Activated CD4-positive, alpha-beta T cell treated with anti-CD3 and anti-CD28 coated beads for 48 hours (primary cell): ENCODE measurements at places on chromosomes 1 and 21.

DNA sequence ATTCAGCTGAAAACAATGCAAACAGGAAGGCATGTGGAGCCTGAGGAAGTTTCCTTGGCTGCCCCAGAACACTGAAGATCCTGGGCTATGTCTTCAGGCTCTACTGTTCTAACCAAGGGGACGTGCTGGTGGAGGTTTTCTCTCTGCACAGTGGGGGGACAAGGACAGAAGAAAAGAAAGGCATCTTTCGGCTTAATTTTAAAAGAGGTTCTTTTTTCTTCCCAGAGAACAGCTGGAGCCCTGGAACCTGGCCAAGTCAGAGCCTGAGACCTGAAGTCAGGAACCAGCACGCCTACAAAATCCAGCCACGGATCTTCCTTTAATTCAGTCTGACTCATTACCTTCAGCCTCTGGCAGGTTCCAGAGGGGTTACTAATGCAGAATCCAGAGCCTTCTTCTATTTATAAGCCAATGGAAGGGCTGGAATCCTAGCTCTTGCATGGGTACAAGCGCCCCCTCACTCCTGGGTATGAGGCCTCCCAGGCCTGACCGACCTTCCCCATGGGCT lies 19.8 kb downstream of the CTNNBIP1 start:
- no peak for DNase-seq

DNA sequence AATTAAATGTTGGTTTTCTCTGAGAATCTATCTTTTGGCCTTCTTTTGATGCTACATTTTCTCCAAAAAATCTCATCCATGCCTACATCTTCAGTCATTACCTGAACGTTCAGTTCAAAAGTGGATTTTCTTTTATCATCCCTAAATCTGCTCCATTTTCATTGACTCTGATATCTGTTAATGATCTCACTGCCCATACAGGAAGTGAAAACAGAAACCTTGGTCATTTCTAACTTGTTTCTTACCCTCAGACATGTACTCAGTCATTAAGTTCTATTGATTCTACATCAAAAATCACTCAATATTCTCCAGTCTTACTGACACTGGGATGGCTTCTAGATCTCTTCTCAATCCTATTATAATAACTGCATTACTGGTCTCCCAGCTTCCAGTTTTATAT lies 22.7 kb downstream of the PRKACB start:
- no peak for DNase-seq

DNA sequence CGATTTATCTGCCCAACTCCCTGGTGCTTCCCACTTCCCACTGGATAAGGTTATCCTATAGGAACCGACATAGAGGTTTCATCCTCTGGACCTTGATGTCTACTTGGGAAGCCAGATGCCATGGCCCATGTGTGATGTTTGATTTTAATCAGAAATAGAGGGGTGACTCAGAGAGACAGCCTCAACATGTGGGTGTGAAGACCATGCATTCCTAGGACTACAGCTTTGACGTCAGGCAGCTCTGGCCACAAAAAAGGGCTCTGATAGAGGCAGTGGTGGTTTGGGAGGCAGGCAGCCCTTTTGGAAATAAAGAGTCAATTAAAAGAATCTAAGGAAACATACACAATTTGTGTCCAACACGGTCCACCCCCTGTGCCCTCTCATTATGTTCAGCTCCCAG lies 5.2 kb upstream of the SH2D2A start:
- peak; percentile 71 for DNase-seq

- DNase-seq, result no peak
Measured at GRCh38 chr1:200038325-200038980, 10.9 kb downstream of the NR5A2 start.

DNA sequence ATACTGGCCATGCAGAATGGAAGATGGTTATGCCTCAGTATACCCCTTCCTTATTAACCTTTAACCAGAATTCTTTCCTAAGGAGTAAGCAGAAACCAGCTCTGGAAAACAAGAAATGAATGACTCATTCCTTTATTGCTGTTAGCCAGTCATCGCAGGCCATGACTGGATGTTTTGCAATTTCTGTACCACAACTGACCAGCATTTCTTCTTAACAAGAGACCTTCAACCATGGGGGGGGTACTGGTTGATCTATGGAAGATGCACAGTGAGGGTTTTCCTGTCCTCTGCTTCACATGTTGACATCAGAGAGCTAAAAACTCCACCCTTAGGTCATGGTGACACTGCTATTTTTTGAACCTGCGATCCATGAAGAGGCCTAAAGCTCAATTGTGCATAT lies 28.0 kb upstream of the RNF2 start:
- no peak for DNase-seq

DNA sequence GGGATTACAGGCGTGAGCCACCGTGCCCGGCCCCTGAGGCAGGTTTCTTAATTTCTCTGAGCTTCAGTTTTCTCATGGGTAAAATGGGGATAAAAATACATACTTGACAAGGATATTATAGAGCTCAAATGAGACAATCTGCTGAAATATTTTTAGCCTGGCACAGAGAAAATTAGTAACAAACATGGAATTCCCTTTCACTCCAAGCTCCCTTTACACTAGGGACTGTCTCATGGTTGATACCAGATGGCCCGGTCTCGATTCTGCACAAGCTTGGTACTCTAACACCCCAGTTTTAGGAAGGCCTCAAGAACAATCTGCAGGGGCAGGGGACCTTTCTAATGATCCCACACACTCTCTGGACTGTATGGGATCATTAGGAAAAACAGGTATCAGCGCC lies 671.7 kb downstream of the SMYD3 start:
- no peak for DNase-seq

- no peak for DNase-seq
Measured at GRCh38 chr1:11914024-11914423, 12.2 kb downstream of the KIAA2013 start.

GRCh38 chr1:60889709-60890108 lies 192.7 kb upstream of the NFIA start:
- DNase-seq, result no peak

- no peak for DNase-seq
Measured at GRCh38 chr21:42507418-42507817, 6.2 kb upstream of the SLC37A1 start.

GRCh38 chr1:62294261-62294660 lies 25.0 kb downstream of the KANK4 start:
- DNase-seq, result peak; percentile 12

GRCh38 chr1:112544011-112544688 lies 35.4 kb downstream of the WNT2B start:
- no peak for DNase-seq

DNA sequence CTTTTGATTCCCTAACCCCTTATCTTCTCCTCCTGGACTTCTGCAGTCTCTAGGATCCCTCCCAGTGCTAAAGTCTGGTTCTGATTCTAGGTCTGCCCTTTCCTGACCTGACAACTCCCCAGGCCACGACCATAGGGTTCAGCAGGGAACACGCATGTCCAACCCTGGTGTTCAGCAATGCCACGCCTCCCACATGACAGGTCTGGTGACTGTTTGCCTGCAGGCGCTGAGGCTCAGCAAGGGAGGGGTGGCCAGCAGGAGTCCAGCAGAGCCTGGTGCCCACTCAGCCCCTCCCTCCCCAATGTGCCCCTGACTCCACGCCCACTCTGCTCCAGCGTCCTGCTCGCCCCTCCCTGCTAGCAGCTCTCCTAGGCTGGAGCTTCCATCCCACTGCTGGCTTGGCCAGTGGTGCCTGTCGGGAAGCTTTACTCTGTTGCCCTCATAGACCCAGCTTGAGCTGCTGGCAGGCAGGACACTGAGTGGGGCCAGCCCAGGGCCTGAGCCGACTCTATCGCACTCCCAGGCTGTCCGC lies 17.3 kb downstream of the SLC9A1 start:
- peak; percentile 37 for DNase-seq

DNA sequence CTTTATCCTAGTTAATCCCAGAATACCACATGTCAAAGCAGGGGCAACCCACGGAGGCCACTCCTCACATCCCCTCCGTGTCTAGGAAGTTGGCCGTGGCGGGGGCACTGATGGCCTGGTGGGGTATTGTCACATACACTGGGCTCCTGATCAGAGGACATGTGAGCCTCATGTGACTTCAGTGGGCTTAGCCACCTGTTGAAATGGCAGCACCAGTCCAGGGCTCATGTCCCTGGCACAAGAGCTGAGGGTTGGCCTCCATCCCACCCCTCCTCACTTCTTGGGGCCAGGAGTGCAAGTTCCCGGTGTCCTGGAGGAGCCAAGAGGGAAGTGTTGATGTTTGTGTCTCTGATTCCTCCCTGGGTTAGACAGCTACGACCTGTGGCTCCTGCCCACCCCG lies 313.4 kb downstream of the CAMTA1 start:
- DNase-seq, result no peak

DNA sequence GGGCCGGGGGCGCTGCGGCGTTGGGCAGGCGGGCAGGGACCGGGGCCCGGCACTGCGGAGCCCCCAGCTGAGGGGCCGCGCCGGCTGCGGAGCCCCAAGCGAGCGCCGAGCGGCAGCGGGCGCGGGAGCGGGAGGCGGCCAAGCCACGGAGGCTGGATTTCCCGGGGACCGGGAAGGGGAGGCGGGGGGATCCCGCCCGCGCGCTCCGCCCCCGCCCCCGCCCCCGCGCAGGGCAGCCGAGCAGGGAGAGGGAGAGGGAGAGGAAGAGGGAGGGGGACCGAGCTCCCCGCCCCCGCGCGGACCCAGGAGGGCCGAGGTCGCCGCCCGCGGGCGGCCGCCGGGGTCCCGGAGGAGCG lies at the start of gene DLGAP3:
Gene DLGAP3 (minus strand): TSS at position 154 of the 356 bp plus-strand sequence. CDS start 24,267 bp downstream, outside the sequence.
- DNase-seq, result no peak

GRCh38 chr1:77308889-77309621 lies 27.2 kb downstream of the AK5 start:
- no peak for DNase-seq

DNA sequence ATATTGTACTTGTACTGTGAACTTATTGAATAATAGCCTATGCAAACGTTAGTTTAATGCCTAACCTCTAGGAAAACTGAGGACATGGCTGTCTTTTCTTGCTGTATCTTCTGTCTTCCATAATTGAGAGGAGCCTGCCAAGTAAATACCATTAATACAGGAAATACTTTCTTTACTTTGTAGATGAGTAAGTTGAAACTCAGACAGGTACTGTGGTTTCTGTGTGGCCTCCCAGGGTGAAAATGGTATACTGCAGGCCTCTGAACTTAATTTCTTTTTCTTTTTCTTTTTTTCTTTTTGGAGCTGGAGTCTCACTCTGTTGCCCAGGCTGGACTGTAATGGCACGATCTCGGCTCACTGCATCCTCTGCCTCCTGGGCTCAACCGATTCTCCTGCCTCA lies 208.8 kb upstream of the ADGRL4 start:
- no peak for DNase-seq

DNA sequence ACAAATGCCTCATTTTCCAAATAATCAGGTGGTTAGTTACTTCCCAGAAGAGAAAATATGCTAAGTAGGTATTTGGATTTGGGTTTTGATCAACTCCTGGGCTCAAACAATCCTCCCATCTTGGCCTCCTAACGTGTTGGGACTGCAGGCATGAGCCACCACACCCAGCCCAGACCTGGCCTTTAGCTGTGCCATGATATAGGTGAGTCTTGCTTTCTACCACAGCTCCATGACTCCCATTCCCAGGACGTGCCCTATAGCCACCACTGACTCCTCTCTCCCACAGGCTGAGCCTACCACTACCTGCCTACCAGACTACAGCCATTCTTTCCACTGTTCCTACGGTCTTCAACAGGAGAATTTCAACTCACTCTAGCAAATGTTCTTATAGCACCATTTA lies 1.8 kb upstream of the SLC1A7 start:
- no peak for DNase-seq

DNA sequence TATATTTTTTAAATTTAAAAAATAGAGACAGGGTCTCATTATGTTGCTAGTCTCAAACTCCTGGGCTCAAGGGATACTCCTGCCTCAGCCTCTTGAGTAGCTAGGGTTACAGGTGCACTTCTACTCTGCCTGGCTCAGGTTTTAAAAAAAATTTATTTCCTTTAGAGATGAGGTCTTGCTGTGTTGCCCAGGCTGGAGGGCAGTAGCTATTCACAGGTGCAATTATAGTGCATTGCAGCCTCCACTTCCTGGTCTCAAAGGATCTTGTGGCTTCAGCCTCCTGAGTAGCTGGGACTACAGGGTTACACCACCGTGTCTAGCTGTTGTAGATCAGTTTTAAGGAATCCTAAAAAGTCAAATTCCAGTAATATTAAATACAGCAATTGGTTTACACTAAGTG lies 5.0 kb downstream of the RNF11 start:
- no peak for DNase-seq

DNA sequence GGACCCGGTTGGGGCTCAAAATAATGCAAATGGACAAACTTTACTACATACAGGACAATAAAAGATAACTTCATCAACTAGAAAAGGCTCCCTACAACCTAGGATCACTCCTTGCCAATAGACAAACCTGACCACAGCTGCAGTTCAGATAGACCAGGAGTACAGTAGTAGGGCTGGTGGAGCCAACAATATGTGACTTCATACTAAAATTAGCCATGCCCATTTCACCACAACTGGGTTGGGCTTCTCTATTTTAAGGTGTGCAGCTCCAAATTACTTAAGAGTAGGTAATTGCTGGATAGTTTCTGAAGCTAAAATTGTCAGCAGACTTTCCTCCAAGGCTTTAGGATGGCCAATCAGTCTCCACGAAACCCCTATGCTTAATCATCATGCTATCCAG lies 3.9 kb downstream of the DENND1B start:
- no peak for DNase-seq

DNA sequence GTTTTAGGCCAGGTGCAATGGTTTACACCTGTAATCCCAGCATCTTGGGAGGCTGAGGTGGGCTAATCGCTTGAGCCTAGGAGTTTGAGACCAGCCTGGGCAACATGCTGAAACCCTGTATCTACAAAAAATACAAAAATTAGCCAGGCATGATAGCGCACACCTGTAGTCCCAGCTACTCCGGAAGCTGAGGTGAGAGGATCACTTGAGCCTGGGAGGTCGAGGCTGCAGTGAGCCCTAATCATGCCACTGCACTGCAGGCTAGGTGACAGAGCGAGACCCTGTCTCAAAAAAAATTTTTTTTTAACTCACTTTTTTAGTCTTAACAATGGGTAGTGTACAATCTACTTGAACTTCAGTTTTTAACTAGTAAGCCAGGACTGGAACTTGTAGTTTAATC lies 137.5 kb downstream of the HS2ST1 start:
- no peak for DNase-seq

DNA sequence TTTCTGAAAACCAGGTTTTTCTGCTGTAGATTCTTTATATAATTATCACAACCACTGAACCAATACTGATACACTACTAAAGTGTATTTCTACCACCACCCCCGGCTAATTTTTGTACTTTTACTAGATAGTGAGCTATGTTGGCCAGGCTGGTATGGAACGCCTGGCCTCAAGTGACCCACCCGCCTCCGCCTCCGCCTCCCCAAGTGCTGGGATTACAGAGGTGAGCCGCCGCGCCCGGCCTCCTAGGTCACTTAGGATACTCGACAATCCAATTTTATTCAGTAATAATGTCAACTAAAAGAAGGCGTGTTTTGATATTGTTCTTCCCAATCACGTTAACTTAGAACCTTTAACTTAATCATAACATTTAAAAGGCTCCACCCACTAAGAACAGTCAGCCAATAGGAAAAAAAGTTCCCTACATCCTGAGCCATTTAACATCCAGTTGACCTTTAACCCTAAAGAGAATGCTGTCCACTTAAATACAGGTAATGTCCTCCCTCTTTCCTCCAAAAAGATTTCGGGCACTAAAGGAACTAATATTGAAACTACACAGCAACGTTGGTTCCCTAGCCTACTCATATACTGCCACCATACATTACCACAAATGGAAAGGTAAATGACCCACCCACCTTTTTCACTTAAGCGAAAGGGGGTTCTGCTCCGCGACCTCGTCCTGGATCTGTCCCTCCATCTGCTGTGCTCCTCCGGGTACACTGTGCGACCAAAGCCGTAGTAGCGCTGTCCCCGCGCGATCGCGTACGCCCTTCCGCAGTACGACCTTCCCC lies 1.2 kb downstream of the RSRP1 start:
- DNase-seq, result no peak

GRCh38 chr21:36806103-36806502 lies 107.2 kb downstream of the SIM2 start:
- DNase-seq, result no peak
